ENCODE measurements at places on chromosomes 2 and 18. TPM values are rescaled to one million over a fixed set of nuclear protein-coding genes. Genes with fewer than 3 reads are reported as not detected.
A peak's percentile ranks its signal among the peaks of the same experiment; 100 is the strongest.

INPP5D gene
- total RNA-seq = 30.4 TPM

ARHGEF4 gene
- 11.7 TPM for total RNA-seq

IFIH1 gene
- 15.9 TPM for total RNA-seq

COX7A2L gene
- 91.5 TPM for total RNA-seq

KCNS3 gene
- 6.5 TPM for total RNA-seq

TSPYL6 gene
- total RNA-seq = not detected

SERPINB10 gene
- total RNA-seq = not detected

HRH4 gene
- not detected for total RNA-seq

DSC2 gene
- total RNA-seq = 12.6 TPM

- no peak for DNase-seq
These were observed 112.4 kb downstream of the MIB1 start for GRCh38 chr18:21853016-21853415.

DNA sequence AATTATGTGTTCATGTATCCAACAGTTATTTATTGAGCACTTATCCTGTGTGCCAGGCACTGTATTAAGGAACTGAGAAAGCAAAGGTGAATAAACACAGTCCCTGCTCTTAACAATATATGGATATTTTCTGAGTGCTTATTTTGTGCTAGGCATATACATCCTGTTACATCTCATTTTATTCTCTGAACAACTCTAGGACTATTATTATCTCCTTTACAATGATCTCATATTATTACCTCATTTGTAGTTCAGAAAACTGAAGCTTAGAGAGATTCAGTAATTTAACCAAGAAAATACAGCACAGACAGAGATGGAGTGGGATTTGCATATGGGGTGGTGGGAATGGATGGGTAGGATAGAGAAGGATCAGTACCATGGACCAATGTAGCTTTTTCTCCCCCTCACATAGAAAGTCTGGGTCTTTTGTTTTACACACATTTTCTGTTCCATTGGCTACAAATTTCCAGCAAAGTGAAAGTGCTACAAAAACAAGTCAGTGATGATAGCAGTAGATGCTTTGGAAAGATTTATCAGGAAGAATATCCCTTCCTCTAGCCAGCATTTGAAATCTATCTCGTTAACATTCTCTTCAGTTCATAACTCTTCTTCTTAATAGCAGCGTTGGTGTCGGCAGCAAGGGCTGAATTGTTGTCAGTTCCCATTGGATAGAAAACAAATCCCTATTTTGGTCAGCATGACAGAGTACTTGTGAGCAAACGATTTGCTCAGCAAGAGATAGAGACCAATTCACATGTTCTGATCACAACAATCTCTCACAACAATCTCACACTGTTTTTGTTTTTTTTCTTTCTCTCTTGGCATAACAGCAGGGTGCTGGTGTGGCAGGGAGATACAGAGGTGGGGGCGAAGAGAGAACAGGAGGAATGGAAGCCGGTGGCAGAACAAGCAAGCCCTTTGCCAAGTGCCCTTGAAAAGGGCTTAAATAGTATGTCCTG lies 102.2 kb upstream of the KCTD1 start:
- DNase-seq = no peak

- DNase-seq = no peak
These were observed 281.6 kb upstream of the RGPD4 start for GRCh38 chr2:107545066-107545465.

- DNase-seq = no peak
These were observed 127.2 kb downstream of the FAM161A start for GRCh38 chr2:61726456-61727209.

DNA sequence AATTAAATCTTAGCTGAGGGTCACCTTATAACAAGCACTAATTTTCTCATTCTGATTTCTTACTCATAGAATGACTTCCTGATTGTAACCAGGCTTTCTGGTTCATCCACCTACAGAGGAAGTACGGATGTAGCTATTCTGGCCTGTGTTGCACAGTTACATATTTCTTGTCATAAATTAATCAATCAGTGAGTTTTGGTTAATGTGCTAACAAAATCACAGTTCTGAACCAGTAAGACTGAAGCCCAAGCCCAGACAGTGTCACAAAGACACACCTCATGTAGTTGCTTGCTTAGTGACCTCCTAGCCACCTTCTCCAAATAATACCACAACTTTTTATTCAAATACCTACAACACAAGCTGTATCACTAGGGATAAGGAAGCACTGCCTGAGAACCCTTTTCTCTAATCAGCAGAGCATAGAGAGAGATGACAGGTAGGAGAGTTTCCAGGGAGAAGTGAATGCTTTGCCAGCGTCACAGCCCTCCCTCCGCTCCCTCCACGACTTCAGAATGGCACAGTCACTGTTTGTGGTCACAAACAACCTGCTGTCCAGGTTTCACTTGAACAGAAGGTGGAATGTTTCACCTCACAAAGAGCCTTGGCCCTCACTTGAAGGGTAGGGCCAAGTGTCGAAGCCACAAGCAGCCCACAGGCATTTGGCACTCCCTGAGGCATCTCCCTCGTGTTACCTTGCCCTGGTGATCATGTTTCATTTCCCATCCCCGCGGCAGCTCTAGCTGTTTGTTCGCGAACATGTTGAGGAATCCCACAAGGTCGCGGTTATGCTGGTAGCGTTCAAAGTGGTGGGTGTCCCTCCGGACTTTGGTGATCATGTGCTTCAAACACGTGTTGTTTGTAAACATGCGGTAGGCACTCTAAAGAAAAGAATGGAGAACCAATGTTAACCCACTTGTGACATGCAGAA lies 120.8 kb upstream of the STK17B start:
- no peak for DNase-seq

DNA sequence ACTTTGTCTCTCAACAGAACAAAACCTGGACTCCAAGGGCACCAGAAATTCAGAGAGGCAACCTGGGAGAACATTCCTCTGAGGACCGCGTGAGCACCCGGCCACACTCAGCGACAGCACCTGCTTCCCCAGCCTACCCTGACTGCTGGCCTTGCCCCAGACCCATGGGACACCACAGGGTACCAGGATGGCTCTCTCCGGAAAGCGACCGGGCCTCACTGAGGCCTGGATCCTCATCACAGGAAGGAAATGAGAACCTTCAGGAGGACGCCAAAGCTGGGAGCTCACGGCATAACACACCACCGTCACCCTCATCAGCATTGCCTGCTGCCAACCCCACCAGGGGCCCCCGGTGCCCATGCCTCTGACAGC lies 38.9 kb downstream of the HS6ST1 start:
- no peak for DNase-seq

DNA sequence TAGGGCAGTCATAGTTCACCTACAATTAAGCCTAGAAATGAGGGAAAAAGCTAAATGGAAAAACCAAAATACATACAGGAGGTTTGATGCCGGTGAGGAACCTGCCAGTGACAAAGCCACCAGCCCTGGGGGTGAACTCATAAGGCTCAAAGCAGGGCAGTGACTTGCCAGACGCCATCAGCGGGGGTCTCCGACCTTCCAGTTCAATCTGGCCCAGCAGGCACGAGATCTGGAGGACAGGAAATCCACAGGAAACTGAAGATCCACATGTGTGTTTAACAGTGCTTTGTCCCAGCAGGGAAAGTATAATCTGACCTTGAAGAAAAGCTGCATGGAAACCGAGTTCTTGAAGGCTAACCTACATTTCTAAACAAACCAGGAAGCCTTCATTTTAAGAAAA lies 60.1 kb downstream of the POLR1A start:
- DNase-seq = no peak

GRCh38 chr2:20614201-20615067 lies 36.5 kb downstream of the HS1BP3 start:
- peak; percentile 38 for DNase-seq

DNA sequence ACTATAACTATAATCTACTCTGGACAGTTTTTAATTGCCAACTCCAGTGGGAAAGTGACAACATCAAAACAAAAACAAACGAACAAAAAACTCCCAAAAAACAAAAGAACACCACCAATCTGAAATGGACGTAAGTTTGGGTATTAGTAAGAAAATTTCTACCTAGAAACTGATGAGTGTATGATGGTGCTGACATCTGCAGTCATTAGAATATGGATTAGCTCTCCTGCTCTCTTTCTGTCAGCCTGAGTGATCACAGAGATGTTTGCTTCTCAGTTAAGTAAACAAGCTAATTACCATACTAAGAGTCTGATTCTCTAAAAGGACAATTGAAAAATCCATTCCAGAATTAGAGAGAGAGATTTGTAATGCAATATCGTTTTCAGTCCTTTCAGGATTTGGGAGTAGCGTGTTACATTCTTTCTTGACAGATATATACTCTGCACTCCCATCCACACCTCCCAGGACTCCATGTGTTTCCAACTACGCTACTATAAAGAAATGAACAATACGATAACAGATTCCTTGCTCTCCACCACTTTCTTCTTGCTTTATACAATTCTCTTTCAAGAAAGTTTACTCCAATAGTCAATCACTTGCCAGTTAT lies 1347.4 kb upstream of the PIK3C3 start:
- DNase-seq = no peak

- no peak for DNase-seq
These were observed 361.1 kb upstream of the ZNF521 start for GRCh38 chr18:25713103-25713502.

GRCh38 chr2:159600752-159601151 lies 15.6 kb downstream of the BAZ2B start:
- no peak for DNase-seq

DNA sequence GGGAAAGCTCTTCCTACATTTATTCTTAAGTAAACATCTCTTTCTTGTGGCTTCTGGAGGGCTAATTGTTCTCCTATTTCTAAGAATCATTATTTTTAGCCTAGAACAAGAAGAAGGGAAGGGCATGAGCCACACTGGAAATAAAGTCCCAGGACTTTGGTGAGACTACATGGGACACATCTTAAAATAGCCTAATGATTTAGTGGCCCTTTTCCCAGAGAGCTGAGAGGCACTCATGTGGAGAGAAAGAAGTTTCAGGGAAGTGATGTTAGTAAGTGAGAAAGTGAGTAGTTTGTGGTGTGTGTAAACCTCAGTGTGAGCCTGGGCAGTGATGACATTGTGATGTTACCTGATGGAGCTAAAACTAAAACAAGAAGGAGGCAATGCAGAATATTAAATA lies 14.6 kb downstream of the ITGA4 start:
- DNase-seq = no peak

- DNase-seq = no peak
These were observed 75.5 kb downstream of the COPS8 start for GRCh38 chr2:237161189-237161588.

DNA sequence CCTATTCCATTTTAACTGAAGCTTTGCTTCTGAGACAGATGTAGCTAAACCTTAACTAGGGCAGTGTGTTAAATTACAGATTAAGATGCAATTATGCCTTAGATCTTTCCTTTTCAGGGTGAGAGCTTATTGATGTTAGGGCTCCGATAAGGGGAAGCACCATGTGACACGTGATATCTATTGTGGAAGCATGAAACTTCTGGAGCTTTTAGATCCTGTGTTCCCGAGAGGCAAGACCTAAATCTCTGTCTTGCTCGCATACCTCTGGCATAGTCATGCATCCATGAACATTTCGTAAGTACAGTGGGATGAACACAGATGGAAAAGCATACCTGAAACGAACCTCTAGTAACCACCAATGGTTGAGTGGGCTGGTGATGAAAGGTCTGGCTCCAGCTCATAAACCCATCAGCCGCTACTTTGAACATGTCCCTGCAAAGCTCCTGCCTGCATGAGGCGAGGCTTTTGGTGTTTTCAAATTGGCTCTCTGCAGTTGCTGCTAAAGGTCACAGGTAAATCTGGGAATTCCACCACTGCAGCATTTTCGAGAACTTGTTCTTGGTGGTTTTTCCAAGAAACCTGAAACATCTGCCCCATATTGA lies 3.7 kb upstream of the NRP2 start:
- DNase-seq = no peak

GRCh38 chr18:37270038-37270665 lies 295.4 kb downstream of the CELF4 start:
- DNase-seq = peak; percentile 67

- no peak for DNase-seq
These were observed 1239.4 kb upstream of the CRIM1 start for GRCh38 chr2:35116151-35116550.

DNA sequence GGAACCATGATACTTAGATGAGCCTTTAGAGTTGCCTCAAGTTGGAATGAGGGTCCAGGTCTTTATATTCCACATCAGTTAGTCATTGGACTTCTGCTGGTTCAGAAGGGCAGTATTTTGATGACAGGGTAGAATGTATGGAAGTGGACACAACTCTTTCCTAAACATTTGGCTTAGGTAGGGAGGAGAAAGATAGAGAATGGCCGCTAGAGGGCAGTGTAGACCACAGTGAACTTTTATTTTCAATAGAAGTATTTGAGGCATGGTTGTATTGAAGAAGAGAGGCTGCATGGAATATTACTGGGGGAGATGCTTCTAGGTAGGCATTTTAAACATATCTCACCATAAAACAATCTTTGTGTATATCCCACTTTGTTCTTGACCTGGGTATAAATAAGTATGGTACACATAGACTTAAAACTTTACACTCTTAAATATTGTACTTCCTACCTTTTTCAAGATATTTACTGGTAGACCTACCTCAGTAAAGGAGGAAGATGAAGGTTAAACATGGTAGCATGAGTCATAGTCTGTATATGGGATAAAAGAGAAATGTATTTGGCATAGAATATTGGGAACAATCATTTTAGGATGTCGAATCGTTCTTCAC lies 497.6 kb upstream of the FAM98A start:
- peak; percentile 45 for DNase-seq

- no peak for DNase-seq
These were observed 138.2 kb downstream of the MBD2 start for GRCh38 chr18:54086046-54086802.

DNA sequence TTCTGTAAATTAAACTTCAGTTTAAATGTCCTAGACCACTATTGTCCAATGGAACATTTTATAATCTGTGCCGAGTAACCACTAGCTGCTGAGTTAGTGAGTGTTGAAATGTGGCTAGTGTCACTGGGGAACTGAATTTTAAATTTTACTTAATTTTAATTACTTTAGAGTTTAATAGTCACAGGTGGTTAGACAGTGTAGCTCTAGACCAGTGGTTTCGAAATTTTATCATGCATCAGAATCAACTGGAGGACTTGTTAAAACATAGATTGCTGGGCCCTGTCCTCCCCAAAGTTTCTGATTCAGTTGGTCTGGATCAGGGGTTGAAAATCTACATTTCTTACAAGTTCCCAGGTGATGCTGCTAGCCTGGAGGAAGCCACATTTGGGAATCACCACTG lies 110.4 kb downstream of the FMNL2 start:
- DNase-seq = no peak

GRCh38 chr2:176388861-176389260 lies 119.6 kb downstream of the MTX2 start:
- DNase-seq = no peak

DNA sequence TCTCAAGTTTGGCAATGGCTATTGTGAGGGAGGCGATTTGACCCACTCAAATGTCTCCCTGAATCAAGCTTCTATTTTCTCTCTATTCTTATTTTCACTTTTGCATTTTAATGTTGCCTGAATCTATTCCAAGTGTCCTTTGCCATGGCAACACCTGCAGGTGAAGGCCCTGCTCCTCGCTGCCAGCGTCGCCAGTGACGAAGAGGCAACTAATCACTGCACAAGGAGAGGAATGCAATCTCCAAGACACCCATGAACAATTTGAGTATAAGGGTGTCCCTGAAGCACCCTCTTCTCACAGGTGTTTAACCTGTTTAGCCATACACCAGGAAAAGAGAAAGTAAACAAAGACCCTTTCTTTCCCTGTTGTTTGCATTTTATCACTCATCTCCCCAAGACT lies 165.6 kb upstream of the VRK2 start:
- DNase-seq = no peak

Data from mucosa of gallbladder (tissue), 1 donor.